ENCODE measurements at places on chromosomes 2 and 18. TPM values are rescaled to one million over a fixed set of nuclear protein-coding genes. Genes with fewer than 3 reads are reported as not detected.

DNA sequence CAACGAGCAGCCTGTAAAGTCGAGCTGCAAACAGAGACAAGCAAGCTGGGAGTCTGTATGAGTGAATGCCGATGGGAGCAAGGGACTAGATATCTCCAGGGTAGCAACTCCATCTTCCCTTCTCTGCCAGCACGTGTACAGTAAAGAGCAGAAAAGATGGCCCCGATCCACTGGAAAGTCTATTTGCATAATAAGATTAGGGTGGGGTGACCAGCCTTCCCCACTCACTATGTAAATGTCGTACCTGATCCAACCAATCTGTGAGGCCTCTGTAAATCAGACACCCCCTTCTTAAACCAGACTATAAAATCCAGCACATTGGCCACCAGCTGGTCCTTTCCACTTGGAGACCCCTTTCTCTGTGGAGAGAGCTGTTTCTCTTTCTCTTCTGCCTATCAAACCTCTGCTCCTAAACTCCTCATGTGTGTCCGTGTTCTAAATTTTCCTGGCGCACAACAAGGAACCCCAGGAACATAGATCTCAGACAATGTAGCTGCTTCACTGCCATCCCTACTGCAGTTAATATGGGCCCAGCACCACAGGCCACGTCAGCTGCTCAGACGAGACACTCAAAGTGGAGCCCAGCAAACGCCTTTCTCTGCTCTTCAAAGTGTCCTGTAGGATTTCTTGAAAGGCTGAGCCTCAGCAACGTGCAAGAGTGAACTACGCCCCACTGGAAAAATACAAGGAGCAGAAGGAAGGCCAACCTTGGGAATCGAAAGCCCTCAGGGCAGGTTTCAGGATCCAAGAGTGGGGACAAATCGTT is 26.1 kb downstream of the DIPK1C start:
- DNase-seq = no peak

GRCh38 chr2:178674122-178674521 is 133.1 kb downstream of the TTN start:
- DNase-seq = no peak

- DNase-seq = no peak
Measured at GRCh38 chr2:88627856-88628570, 749 bp upstream of the EIF2AK3 start.

Gene CMPK2
- 27.2 TPM for total RNA-seq

Gene TMEM37
- total RNA-seq = 0.52 TPM
